GM23248 (cell line): ENCODE measurements at places on chromosomes 1 and 21. TPM values are rescaled to one million over a fixed set of nuclear protein-coding genes. Genes with fewer than 3 reads are reported as not detected.

GRCh38 chr1:224783006-224783651 lies 146.3 kb upstream of the DNAH14 start:
- H3K27ac ChIP-seq, result no peak overlapping the region
- H3K4me1 ChIP-seq, result peaks cover 15% of the 10 kb centered on the region
- no peak for DNase-seq
- H3K36me3 ChIP-seq, result no peaks in the 10 kb centered on the region

DNA sequence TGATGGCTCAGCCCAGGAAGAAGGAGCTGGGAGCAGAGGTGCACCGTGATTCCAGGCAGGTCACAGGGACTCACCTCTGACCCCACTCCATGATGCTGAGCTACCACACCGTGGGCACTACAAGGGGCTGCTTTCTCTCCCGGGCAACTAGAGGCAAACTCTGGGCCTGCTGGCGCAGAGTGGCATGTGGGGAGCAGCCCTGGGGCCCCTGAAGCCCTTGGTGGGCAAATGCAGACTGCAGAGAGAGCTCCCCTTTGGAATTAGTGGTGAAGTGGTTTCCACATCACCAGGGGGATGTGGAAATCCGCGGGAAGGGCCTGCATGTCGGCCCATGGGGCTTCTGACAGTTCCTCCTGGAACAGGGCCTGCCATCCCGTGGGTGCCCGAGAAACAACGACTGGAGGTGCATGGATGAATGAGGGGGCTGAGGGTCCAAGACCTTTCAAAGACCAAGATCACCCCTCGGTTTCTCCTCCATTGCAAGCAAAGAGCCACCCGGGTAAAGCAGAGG lies 11.8 kb upstream of the MMEL1 start:
- H3K36me3 ChIP-seq, result no peaks in the 10 kb centered on the region
- no peak overlapping the region for H3K4me3 ChIP-seq
- no peak for DNase-seq
- H3K27ac ChIP-seq, result no peak overlapping the region
- H3K4me1 ChIP-seq, result no peaks in the 10 kb centered on the region

Gene DPM3
- total RNA-seq, result 21.8 and 50.7 TPM in 2 replicates

DNA sequence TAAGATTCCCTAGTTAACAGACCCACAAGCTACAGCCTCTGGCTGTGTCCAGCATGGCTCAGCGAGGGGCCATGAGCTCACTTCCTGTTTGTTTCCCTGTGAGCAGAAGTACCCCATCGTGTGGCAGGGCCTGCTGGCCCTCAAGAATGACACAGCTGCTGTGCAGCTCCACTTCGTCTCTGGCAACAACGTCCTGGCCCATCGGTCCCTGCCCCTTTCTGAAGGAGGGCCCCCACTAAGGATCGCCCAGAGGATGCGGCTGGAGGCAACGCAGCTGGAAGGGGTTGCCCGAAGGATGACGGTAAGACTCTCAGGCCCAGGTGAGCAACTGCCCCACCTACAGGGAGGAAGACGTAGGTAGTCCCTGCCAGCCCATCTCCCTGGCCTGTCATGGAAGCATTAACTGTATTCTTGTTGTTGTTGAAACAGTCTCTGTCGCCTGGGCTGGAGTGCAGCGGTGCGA lies 38.2 kb downstream of the ZBTB17 start:
- peak; percentile 64 for DNase-seq
- H3K4me1 ChIP-seq, result peaks cover 9% of the 10 kb centered on the region
- H3K4me3 ChIP-seq, result no peak overlapping the region
- peak overlapping the region; percentile 44 for H3K27ac ChIP-seq
- H3K27me3 ChIP-seq, result no peaks in the 10 kb centered on the region

- no peaks in the 10 kb centered on the region for H3K27me3 ChIP-seq
- H3K4me1 ChIP-seq, result peaks cover 16% of the 10 kb centered on the region
- DNase-seq, result no peak
- no peak overlapping the region for H3K27ac ChIP-seq
- H3K4me3 ChIP-seq, result no peak overlapping the region
- H3K36me3 ChIP-seq, result no peaks in the 10 kb centered on the region
Measured at GRCh38 chr1:87202451-87202850, 126.2 kb upstream of the LMO4 start.
